ENCODE measurements at places on chromosomes 7 and 10.

DNA sequence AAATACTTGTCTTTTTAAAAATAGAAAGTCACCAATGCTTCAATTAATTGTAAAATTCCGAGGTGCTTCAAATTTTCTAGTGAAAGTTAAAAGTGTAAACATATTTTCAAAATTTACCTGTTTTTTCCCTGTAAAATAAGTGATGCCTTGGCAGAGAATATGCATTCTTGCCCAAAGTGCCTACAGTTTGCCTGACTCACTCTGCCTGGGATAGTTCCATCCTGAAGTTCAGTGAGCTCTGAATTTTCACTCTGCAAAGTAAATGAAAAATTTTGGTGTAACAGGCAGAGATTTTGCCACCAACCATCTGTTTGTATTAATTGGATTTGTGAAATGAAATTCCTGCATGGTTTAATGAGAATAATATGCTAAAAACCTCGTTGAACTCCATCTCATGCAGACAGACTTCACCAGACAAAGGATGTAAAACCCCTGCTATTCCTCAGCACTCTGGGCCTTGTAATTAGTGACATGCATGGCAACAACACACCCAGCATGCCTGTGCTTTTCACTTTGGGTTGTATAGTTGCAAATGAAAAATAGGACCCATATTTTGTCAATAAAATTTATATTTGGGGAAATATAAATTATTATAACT, 117.4 kb upstream of the GNAI1 start:
- no peak for DNase-seq

- DNase-seq, result no peak
These were observed 380.7 kb upstream of the SHH start for GRCh38 chr7:156192921-156193320.

GRCh38 chr7:157468221-157469111, 131.7 kb downstream of the DNAJB6 start:
- DNase-seq, result peak; percentile 7

DNA sequence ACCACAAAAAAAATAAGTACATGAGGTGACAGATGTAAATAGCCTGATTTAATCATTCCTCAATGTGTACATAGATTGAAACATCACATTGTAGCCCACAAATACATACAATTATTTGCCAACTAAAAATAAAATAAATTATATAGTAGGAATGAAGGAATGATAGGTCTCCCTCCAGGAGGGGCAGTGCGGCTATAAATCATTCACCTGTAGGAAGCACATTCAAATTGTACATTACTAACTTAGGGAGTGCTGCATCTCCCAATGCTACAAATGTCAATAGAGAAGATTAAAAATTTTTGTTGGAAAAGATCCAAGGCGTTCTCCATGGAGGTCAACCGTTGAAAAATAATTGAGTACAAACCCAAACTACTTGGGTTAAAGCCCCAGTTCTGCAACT, 4.2 kb downstream of the KBTBD2 start:
- no peak for DNase-seq

DNA sequence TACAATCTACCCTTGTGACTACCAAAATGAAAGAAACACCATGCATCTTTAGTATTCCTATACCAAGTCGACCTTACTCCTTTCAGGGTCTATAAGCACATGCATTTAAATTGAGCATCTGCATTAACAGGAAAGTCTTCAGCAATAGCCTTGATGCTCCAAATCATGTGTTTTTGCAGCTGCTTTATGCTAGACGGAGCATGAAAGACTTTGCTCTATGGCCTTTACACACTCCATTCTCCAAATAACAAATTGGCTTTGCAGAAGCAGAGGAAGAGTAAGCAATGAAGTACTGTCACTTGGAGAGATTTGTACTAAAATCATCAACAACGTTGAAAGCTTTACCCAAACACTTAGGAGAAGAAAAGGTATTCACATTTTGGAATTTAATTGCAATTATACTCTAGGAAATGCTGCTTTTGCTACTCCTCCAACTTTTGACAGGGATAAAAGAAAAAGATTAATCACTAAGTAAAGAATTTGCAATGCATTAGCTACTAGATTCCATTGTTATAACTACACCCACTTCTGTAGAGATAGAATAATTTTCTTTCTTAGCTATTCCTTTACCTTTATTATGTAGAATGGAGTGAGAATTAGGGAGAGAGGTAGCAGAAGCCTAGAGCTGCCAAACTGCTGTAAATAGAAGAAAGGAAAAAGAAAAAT, 131.8 kb downstream of the SEMA3E start:
- DNase-seq, result no peak

GRCh38 chr7:142939226-142939910, at the start of gene LLCFC1:
Gene LLCFC1 (plus strand): TSS chr7:142939484. CDS start chr7:142939622, 138 bp downstream.
- no peak for DNase-seq

Measured in fibroblast of mammary gland (primary cell).